ENCODE measurements at places on chromosomes 5 and 9. TPM values are rescaled to one million over a fixed set of nuclear protein-coding genes. Genes with fewer than 3 reads are reported as not detected.

DNA sequence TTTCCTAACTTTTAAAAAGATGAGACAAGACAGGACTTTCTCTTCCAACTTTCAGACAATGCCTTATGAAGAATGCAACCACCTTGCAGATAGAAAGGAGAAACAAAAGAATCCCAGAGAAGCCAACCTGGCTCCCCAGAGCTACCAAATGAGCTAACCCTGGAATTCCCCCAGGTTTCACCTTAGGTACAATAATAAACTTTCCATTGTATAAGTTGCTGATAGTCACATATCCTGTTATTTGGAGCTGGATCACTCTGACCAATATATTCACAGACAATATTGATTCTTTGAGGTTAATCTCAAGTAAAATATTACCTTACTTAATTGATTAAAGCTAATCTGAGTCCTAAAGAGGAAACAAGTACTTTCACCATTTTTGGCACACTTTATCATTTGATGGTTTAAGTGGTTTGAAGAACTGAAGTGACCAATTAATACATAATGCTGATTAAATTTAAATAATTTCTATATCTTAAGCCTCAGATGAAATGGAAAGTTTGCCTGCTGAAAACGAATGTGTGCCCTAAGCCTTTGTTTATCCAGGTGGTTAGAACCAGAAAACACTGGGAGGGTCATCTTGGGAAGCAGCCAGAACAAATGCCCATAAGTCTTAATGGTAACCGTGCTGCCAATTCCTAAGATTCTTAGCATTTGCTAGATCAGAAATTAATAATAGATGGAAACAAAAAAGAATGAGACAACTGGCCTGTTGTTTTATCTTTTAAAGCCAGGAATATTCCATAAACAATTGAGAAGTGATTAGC lies 159.6 kb upstream of the SLC12A2 start:
- DNase-seq: no peak
- H3K4me3 ChIP-seq: no peak overlapping the region
- H3K27me3 ChIP-seq: no peaks in the 10 kb centered on the region

DNA sequence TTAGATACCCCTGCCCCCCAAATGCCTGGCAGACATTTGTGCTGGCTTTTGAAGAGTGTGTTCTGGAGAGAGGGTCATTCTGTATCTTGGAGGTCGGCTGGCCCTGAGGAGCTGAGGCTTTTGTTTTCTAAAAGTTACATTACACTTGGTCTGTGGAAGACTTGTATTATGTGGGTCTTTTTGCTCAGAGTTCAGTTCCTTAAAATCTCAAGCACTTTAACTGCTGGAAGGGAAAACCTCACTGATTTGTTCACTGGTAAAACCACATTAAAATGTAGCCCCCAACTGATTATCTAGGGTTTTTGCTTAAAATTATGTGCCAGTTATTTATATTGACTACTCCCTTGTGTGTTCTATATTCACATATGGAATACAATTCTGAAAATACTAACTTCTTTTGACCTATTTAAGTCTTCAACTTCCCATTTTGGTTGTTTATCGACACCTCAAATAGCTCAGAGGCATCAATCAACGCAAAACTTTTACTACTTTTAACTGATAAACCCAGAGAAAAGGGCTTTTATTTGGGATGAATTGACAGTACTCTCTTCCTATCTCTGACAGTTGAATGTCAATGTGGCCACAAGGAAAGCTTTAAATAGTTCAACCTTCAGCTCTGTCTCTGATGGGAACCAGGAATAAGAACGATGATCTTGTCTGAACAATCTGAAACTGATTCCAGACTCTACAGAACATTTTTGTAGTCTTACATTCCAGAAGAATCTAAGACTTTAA lies 54.0 kb upstream of the MAP3K1 start:
- no peaks in the 10 kb centered on the region for H3K4me1 ChIP-seq
- no peak overlapping the region for H3K4me3 ChIP-seq
- H3K27me3 ChIP-seq: no peaks in the 10 kb centered on the region
- H3K27ac ChIP-seq: no peak overlapping the region
- DNase-seq: no peak

DNA sequence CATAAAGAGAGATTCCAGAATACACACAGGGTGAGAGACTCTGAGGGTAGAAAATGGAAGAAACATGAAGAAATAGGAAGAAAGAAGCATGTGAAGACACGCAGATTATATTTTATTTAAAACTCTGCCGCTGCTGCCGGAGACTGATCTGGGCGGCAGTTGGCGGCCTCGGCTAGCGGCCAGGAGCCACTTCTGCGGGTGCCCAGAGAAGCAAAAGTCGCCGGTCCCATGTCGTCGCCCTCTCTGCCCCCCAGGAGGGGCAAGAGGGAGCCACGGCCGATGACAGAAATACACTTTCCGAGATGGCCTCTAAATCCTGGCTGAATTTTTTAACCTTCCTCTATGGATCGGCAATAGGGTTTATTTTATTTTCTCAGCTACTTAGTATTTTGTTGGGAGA lies 40.9 kb downstream of the ANKRD55 start:
- no peak overlapping the region for H3K27ac ChIP-seq
- H3K36me3 ChIP-seq: no peaks in the 10 kb centered on the region
- no peaks in the 10 kb centered on the region for H3K4me1 ChIP-seq
- DNase-seq: no peak
- no peak overlapping the region for H3K4me3 ChIP-seq

DNA sequence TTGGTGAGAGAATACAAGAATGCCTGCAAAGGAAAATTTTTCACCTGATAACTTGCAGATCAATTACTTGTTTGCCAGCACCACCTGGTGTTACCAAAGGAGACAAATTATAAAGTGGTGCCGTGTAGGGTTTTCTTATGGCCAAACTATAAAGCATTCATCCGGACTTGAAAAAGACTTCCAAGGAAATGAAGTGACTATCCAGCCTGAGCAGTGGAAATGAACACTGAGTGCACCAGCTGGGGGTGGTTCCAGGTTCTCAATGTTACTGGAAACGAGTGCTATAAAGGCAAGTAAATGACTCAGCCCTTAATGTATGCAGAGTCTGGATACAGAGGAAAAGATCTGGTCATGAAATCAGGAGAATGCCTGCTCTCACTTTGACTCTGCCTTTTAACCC lies 113.1 kb downstream of the DNAH5 start:
- peaks cover 16% of the 10 kb centered on the region for H3K36me3 ChIP-seq
- peaks cover 3% of the 10 kb centered on the region for H3K4me1 ChIP-seq
- no peak overlapping the region for H3K27ac ChIP-seq
- H3K4me3 ChIP-seq: no peak overlapping the region
- H3K27me3 ChIP-seq: peaks cover 1% of the 10 kb centered on the region

TMEM232 gene
- total RNA-seq: 5.3 TPM

GRCh38 chr9:31146485-31147166 lies 1237.8 kb upstream of the ACO1 start:
- H3K36me3 ChIP-seq: no peaks in the 10 kb centered on the region
- H3K4me1 ChIP-seq: no peaks in the 10 kb centered on the region
- H3K4me3 ChIP-seq: no peak overlapping the region
- no peak for DNase-seq

Measured in glutamatergic neuron (in vitro differentiated cells).